Large intestine (tissue), 12 donors: ENCODE measurements at places on chromosomes 4 and X. TPM values are rescaled to one million over a fixed set of nuclear protein-coding genes. Genes with fewer than 3 reads are reported as not detected.

GRCh38 chr4:124940387-124940786 is 227.9 kb upstream of the ANKRD50 start:
- no peak overlapping the region for H3K27ac ChIP-seq
- H3K4me1 ChIP-seq = no peaks in the 10 kb centered on the region
- H3K27me3 ChIP-seq = no peaks in the 10 kb centered on the region
- no peak overlapping the region for H3K4me3 ChIP-seq
- no peaks in the 10 kb centered on the region for H3K36me3 ChIP-seq

DNA sequence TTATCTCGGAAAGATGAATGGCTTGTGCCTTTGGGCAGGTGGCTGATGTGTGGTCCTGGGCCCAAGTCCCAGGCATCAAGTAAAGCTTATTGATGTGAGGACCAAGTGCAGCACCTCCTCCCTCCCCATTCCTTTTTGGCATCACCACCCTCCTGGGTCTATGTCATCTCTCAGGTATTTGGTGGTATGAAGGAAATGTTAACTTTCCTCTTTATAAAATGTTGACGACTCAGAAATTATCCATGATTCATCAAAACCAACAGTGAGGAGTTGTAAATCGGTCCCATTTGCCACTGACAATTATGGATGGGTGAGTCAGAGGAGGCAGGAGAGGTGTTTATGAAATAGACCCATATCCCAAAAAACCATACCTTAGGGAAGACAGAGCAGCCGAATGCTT is 229.4 kb upstream of the GATB start:
- H3K27ac ChIP-seq = no peak overlapping the region
- H3K36me3 ChIP-seq = no peaks in the 10 kb centered on the region
- H3K27me3 ChIP-seq = no peaks in the 10 kb centered on the region
- DNase-seq = no peak
- no peaks in the 10 kb centered on the region for H3K4me1 ChIP-seq
- no peak overlapping the region for H3K4me3 ChIP-seq

DNA sequence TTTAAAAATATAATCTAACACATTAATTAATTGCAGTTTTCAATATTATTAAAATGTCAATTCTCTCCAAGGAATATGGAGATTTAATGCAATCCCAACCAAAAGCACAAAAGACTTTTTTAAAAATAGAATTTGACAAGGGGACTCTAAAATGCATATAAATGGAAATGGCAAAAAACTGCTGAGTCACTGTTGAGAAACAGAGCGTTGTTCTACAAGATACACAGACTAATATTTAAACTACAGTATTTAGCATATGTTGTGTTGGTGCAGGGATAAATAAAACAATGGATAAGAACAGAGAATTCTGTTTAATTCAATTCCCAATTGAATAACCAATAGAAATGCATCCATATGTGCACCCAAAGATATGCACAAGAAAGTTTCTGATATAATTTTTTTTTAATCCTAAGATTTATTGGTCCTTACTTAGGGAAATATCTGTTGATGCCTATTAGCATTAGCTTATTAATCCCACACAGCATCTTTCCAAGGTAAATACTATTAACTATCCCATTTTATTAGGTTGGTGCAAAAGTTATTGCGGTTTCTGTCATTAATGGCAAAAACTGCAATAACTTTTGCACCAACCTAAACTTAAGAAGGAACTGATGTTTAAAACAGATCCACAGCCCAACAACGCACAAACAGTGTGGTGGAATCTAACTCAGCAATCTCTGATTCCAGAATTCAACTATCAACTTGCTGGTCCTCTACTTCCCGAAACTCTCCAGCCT is 86.8 kb upstream of the VEGFC start:
- DNase-seq = no peak
- no peak overlapping the region for H3K4me3 ChIP-seq
- H3K27me3 ChIP-seq = no peaks in the 10 kb centered on the region
- no peak overlapping the region for H3K27ac ChIP-seq
- no peaks in the 10 kb centered on the region for H3K36me3 ChIP-seq

DNA sequence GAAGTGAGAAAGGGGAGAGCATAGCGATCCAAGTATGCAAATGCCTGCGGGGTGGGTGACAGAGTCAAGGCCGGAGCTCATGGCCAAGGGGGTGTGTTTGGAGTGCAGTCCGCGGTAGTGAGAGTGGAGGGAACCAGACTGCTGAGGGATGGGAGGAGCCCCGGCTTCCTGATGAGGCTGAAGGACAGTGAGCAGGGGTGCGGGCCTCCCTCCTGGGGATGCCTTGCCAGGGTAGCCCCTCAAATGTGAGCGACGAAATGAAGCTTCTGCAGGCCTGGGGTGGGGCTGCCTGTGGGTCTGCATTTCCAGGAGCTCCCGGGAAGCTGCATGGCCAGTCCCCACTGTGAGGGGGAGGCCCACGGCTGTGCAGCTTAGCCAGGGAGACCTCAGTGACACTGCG is 45.0 kb downstream of the PSAPL1 start:
- no peak overlapping the region for H3K4me3 ChIP-seq
- no peaks in the 10 kb centered on the region for H3K27me3 ChIP-seq
- H3K36me3 ChIP-seq = no peaks in the 10 kb centered on the region
- DNase-seq = no peak
- H3K27ac ChIP-seq = no peak overlapping the region

Gene KLHL34
- 0.81 TPM for polyA plus RNA-seq
